ENCODE measurements at places on chromosomes 4 and X.

DNA sequence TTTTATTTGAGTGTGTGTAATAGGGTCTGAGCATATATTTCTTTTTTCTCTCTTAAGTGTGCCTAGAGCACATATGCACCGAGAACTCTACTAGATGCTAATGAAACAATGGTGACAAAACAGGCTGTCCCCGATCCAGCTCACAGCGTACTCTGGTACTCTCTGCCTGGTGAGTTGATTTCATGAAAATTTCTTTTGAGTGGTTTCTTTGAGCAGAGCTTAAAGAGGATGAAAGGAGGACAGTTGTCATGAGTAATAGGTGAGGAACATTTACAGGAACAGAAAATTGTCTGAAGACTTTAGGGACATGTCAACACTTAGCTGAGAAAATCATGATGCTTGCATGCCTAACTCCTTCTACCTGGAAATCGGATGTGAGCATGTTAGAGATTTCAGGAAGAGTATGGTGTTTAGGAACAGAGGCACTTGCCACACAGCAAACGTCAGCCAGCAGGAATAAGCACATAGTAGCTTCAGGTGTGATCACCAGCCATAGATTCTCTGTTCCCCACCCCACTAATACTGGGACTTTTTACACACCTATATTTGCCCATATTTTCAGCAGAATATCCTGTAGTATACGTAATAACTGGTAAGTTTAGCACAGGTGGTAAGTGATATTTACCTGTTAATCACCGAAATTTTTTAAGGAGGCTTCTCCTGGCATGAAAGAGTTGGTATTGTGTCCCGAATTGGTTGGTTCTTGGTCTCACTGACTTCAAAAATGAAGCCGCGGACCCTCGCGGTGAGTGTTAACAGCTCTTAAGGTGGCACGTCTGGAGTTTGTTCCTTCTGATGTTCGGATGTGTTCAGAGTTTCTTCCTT, 111.1 kb downstream of the ZNF330 start:
- no peak for DNase-seq

DNA sequence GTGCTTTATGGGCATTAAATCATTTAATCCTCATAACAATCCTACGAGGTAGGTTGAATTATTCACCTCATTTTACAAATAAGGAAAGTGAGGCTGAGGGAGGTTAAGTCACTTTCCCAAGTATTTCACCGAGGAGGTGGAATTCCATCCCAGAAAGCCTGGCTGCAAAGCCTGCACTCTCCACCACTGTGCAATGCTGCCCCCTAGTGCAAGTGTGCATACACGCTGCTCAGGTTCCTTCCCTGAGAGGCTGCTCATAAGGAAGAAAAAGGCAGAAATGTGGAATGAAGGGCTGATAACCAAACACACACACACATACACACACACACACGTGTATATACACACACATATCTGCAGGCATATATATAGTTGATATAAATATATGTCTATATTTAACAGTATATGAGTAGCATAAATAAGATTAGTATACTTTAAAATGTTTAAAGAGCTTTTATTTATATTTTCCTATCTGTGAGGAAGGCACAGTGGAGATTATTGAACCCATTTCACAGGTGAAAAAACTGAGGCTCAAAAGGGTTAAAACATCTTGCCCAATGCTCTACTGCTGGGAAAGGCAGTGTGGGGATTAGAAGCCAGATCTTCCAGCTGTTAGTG, 714.5 kb upstream of the TENM3 start:
- DNase-seq: no peak

DNA sequence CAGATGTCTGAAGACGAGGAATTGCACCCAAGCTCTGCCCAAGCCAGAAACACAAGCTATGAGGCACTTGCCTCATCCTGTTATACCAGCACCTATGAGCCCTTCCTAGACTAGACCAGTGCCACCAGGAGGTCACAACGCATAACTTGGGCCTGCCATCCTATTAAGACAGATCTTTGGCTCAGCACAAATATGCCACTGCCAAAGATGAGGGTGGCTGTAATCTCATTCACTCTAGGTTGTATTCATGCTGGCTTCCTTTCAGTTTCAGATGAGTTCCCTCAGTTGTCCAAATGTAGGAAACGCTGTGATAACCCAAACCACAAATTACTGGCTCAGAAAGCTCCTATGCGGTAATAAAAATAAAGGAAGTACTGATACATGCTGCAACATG, 76.5 kb upstream of the CITED1 start:
- no peak for DNase-seq

DNA sequence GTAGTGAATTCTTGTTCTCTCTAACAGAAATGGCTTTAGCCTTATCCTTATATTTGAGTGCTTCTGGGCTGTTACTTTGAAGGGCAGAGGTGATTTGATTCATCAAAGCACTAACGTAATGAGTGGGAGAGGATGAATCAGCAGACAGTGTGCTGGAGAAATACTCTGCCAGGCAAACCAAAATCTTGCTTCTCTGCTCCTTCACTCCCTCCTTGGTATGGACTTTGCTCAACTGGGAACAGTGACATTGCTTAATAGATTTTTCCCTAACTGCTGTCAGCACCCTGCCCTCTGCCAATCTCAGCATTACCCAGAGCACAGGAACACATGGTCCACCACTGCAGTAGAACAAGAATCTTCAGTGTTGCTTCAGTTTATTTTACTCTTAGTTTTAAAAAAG, 56.0 kb downstream of the PDLIM5 start:
- no peak for DNase-seq

GRCh38 chr4:183180621-183181020, 81.6 kb downstream of the WWC2 start:
- no peak for DNase-seq

DNA sequence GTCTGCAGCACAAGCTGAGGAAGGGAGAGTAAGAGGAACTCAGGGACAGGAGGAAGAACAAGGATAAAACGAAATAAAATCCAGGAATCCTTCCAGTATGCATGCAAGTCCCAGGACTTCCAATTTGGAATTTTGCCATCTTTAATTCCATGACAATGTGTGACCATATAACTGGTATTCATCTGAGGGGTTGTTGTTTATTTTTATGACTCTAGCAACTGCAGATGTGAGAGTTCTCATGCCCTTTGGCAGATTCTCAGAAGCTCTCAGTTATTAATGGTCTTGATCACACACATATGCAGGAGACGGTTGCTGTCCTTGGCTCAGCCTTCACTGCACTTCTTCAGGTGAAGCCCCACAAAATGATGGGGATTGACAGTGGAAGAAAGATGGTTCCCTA, 148.2 kb downstream of the SMIM20 start:
- DNase-seq: no peak

- no peak for DNase-seq
Observed at GRCh38 chr4:106806158-106806797, 229.8 kb downstream of the DKK2 start.

DNA sequence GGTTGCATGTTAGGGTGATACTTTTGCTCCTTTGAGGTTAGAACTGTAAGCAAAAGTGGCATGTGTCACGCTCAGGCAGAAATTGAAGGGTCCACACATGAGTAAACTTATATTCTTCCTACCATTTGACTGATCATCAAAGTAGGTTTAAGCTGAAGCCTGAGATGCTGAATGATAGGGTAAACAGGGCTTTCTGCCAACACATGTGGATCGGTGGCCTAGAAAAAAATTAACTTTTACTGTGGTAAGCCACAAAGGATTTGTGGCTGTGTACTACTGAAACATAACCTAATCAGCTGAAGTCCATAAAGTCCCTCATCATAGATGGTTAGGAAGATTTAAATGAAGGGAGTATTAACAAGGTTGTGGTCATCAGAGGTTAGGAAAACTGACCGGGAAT, 1070.1 kb downstream of the STPG2 start:
- no peak for DNase-seq

GRCh38 chr4:137901114-137901513, 341.0 kb downstream of the SLC7A11 start:
- no peak for DNase-seq

Measured in stimulated activated CD4-positive, alpha-beta T cell treated with anti-CD3 and anti-CD28 coated beads, Interleukin-12 subunit alpha, Interleukin-12 subunit beta, amount 100 ng/mL, for 24 hours (primary cell).